Caudate nucleus (tissue), 63 donors: ENCODE measurements at places on chromosomes 1 and 21.

DNA sequence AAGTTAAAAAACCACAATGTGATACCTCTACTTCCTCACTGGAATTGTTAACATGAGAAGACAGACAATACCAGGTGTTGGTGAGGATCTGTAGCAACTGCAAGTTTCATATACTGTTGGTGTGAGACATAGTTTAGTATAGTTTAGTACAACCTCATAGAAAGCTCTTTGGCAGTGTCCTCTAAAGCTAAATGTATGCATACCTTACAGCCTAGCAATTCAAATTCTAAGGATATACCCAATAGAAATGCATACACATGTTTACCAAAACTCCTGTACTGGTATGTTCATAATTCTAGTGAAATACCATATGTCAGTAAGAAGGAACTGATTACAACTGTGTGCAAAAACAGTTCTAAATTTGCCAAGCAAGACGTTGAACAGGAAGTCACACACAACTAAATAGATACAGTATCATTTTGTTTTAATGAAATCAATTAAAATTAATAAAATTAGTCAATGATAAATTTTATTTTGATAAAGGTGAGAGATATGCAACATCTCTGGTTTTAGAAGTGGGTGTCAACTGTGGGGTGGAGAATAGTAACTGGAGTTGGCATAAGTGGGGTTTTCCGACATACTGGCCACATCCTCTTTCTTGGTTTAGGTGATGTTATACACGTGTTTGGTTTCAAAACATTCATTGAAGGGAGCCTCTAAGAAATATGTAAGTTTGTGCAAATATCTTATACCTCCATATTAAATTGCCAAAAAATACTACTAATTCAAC is 450.7 kb downstream of the PTPRC start:
- no peak for DNase-seq

DNA sequence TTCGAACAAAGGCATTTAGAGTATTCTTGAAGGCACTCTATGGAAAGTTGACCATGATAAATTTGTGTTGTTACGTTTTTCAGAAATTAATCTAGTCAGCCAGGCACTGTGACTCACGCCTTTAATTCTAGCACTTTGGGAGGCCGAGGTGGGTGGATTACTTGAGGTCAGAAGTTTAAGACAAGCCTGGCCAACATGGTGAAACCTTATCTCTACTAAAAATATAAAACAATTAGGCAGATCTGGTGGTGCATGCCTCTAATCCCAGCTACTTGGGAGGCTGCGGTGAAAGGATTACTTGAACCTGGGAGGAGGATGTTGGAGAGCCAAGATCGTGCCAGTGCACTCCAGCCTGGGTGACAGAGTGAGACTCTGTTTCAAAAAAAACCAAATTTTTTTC is 130.6 kb upstream of the BRINP3 start:
- DNase-seq: no peak

DNA sequence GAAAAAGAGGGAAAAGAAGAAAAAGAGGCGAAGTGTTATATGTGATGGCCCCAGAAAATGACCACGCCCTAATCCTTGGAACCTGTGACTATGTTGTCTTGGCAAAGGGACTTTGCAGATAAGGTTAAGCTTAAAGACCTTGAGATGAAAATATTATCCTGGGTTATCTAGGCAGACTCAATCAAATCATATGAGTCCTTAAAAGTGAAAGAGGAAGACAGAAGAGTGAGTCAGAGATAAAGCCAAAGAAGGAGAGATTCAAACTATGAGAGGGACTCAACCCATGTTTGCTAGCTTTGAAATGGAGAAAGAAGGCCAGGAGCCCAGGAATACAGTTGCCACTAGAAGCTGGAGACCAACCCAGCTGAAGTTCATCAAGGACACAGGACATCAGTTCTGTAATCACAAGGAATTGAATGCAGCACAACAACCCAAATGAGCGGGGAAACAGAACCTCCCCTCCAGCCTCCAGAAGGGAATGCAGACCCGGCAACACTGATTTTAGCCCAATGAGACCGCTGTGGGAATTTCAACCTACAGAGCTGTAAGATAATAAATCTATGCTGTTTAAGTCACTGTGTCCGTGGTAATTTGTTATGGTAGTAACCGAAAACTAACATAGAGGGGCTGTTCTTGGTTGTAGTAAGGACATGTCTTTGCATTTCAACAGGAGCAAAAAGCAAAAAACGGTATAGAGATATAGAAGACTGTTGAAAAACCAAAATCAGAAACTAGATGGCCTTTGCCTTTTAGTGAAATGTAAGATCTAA is 4.2 kb upstream of the RGS8 start:
- no peak for DNase-seq

DNA sequence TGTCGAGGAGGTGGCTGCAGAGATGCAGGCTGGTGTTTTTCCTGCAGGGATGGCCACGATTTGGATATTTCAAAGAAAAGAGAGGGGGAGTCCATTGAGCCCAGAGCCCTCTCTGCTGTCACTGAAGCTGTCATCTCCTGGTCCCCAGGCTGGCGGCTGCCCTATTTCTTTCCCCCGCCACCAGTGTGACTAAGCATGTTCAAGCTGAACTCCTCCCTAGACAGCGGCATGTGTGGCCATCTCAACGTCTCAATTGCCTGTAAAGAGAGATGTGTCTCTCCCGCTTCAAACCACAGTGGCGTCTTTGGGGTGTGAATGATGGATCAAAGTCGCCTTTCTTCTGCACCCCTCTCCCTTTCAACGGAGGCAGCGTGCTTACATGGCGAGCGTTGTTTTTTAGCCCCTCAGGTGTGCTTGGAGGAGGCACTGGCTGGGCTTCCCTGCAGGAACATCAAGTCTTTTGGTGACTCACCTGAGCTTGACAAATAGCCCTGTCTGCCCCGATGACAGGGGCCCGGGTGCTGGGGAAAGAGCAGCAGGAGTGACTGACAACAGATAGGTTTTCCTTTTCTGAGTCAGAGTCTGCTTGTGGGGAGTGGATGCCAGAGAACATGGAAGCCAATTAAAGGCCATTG is 346.4 kb upstream of the AJAP1 start:
- DNase-seq: no peak

- no peak for DNase-seq
Observed at GRCh38 chr1:214446772-214447556, 104.4 kb downstream of the PTPN14 start.

GRCh38 chr1:48687282-48688045 is 89.2 kb downstream of the BEND5 start:
- no peak for DNase-seq

GRCh38 chr1:222750651-222751050 is 13.6 kb downstream of the FAM177B start:
- DNase-seq: no peak

- no peak for DNase-seq
Observed at GRCh38 chr1:197921235-197922069, 4.3 kb downstream of the LHX9 start.

- DNase-seq: no peak
Observed at GRCh38 chr1:38915352-38915948, 26.2 kb downstream of the RHBDL2 start.

- DNase-seq: no peak
Observed at GRCh38 chr1:2148691-2149090, 45.9 kb downstream of the FAAP20 start.

- DNase-seq: no peak
Observed at GRCh38 chr1:118960026-118960561, 28.0 kb downstream of the TBX15 start.

GRCh38 chr1:47367651-47368050 is 34.1 kb downstream of the CMPK1 start:
- DNase-seq: no peak

- no peak for DNase-seq
Observed at GRCh38 chr1:221727146-221728036, 14.5 kb downstream of the DUSP10 start.

DNA sequence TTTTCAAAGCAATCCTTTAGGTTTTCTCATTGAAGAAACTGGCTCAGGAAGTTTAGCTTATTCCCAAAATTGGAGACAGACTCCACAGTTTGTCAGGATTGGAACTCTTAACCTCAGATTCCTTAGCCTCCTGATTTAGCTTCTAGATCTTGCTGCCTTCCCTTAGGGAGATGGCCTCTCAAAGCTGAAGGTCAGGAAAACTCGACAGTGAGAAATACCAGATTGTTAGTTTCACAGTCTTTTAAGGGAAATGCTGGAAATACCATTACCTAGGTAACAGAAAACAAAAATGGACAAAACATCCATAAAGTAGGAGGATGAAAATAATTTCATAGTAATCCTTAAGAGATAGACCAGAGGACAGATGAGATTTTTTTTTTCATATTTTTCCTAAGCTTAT is 7.8 kb downstream of the RASAL2 start:
- DNase-seq: no peak

DNA sequence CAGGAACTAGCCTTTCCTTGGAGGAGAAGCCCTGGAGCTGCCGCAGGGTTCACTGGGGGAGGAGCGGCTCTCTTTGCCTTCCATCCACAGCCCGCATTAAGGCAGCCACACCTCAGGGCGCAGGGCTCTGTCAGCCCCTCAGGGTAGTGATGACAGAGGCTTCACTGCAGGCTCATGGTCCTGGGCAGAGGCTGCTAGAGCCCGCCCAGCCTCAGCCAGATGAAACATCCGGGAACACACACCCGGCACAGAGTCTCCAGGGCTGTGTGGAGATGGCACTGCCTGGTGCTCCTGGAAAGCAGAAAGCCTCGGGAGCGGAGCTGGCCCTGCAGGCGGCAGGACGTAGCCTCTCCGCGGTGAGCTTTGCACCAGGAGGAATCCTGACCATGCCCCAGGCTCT is 29.4 kb upstream of the PEX10 start:
- DNase-seq: peak; percentile 15
